ENCODE measurements at places on chromosomes 6 and 20.

GRCh38 chr20:4111440-4112411 lies 96.4 kb upstream of the RNF24 start:
- DNase-seq, result no peak

- DNase-seq, result no peak
These were observed 71.1 kb downstream of the HDDC2 start for GRCh38 chr6:125230674-125231073.

- DNase-seq, result no peak
These were observed 119.6 kb upstream of the NUP153 start for GRCh38 chr6:17826301-17826700.

DNA sequence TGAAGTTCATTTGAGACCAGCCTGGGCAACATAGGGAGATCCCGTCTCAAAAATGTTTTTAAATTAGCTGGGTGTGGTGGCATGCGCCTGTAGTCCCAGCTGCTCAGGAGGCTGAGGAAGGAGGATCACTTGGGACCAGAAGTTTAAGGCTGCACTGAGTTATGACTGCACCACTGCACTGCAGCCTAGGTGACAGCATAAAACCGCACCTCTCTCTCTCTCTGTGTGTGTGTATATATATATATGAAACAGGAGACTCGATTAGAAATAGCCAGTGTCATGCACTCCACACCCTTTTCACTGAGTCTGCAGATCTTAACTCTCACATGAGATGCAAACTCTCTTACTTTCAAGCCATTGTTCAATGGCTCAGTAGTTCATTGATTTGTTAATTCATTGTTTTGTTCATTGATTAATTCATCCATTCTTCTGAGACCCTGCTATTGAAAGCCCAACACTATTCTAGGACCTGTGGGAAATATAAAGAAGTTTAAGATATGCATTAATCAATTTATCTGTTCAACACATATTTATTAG lies 52.4 kb upstream of the MRPS10 start:
- DNase-seq, result no peak

- DNase-seq, result no peak
These were observed 222.6 kb upstream of the CEP162 start for GRCh38 chr6:84450018-84450417.

GRCh38 chr6:43715056-43715788 lies 27.6 kb upstream of the MRPS18A start:
- DNase-seq, result no peak

- no peak for DNase-seq
These were observed 100.1 kb downstream of the SLC23A2 start for GRCh38 chr20:4901031-4901818.

DNA sequence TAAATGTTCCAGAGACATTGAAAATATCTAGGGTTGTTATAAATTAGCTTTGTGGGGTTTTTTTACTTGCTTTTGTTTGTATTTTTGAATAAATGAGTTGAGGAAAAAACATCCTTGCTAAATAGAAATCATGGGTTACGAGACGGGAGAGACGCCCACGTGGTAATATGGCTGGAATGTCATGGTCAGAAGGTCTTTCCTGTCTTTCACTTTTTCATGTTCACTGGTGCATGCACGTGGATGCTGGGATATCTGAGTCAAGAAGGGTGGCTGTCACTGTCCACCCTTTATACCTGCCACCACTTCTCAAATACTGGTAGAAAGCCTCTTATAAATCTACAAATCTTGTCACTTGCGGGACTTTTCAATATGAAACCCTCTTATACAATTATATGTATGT lies 258.7 kb upstream of the AGPAT4 start:
- no peak for DNase-seq

DNA sequence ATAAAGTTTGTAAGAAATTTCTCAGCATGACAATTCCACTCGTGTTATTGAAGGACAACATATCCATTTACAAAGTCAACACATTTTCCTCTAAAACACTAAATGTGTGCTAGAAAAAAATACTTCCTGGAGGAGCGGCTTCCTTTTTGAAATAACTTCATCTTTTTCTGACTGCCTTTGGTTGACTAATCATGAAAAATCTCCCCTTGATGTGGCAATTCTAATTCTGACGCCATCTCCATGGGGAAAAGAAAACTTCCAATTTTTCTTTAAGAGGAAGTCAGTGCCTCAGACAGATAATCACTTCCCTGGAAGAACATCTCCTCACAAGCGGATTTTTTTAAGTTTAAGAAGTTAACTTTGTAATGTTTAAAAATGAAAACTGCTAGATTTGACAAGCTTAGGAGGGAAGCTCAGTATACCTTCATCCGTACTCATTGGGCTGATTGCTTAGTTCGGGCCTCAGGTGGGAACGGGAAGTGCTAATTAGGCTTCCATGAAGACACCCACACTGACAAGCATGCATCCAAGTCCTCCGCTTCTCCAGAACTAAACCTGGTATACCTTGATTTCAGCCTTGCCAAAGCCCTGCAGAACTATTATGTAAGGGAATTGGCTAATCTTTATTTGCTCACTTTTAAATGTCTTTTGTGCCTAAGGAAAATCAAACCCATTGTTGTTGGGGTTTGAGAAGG lies 35.1 kb upstream of the DUSP22 start:
- no peak for DNase-seq

DNA sequence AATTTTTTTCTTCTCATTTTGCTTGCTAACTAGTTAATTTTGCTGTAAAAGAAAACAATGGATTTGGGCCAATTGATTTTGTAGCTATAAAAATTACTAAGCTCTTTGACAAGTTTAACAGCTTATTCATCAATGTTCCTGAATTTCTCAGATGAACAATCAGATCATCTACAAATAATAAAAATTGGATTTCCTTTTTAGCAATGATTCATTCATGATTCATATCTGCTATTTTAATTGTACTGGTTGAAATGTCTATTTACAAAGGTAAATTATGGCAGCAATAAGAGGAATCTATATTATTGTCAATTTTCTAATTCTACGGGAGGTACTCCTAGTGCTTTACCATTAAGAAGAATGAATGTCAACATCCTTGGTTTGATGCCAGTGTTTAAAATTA lies 178.8 kb upstream of the BTBD3 start:
- no peak for DNase-seq
